ENCODE measurements at places on chromosomes 7 and 10.
A peak's percentile ranks its signal among the peaks of the same experiment; 100 is the strongest.

GRCh38 chr10:14598809-14599764 is 175.6 kb downstream of the FAM107B start:
- DNase-seq = no peak

- no peak for DNase-seq
These were observed 83.6 kb downstream of the LRRN3 start for GRCh38 chr7:111174510-111174909.

GRCh38 chr7:107166736-107167426 is 1.9 kb upstream of the HBP1 start:
- no peak for DNase-seq

DNA sequence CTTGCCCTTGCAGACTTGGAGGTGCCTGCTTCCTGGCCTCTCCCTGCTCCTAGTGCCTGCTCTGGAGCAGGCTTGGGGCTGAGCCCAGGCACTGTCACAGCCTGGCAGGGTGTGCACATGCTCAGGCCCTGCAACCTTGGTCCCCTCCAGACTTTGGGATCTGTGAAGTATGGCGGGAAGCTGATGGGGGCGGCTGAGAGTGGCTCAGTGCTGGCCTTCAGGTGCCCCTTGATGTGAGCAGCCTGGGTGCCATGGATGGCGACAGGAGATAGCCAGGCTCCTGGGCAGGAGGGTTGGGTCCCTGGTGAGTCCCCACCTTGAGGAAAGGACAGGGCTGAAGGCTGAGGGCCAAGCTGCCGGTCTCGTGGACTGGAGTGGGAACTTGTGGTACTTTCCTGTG is 700.4 kb upstream of the KCND2 start:
- no peak for DNase-seq

- DNase-seq = no peak
These were observed 20.7 kb downstream of the IFIT3 start for GRCh38 chr10:89348481-89348880.

DNA sequence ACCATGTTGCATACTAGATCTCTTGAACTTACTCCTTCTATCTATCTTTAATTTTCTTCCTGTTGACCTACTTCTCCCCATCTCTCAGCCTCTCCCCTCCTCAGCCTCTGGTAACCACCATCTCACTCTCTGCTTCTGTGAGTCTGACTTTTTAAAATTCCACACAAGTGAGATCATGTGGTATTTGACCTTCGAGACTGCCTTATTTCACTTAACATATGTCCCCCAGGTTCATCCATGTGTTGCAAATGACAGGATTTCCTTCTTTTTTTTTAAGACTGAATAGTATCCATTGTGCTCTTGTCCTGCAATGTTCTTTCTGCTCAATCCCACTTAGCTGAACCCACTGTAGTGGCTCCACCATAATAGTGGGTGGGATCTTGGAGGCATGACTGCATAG is 51.4 kb upstream of the DNAJC1 start:
- DNase-seq = no peak

DNA sequence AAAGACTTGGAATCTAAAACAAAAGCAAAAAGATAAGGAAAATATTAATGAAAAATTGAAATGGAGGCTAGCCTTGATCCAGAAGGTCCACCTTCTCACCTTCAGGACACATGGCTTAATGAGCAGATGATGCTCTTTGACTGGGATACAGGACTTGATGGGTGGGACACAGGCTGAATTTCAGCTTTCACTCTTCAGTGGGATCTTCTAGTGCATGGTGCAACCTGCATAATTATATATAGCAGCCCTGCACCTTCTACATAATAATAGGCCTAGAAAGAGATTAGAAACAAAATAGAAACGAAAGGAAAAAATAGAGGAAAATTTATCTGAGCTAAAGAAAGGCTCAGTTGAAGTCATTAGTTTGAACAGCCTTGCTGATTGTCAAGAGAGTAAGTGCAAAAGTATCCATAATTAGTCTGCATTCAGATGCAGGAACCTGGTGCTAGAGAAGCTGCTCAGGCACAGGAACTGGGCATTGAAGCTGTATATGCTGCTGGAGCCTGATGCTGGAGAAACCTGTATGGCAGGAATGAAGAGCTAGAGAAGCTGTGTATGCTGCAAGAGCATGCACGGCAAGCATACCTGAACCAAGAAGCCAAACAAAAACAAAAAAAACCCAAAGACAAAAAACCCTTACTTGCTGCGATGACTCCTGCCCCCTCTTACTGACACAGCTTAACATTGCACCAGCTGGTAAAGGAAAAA is 19.4 kb downstream of the MKLN1 start:
- DNase-seq = no peak

- no peak for DNase-seq
These were observed 178.6 kb upstream of the LRGUK start for GRCh38 chr7:133948588-133948987.

GRCh38 chr7:121160150-121161008 is 168.4 kb upstream of the WNT16 start:
- no peak for DNase-seq

DNA sequence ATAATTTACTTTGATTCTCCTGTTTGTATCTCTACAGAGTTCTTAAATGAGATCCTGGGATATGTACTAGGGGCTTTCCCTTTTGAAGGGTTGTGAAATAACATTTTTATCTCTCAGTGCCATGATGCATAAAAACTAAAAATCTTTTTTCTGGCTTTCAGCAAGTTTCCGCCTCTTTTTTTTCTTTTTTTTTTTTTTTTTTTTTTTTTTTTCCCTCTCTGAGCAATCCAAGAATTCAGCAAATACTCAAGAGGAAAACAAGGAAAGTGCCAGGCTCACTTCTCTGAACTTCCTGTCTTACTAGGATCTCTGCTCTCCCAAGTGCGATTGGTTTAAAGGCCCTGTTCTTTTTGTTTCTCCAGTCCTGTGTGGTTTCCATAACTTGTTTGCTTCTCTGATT is 79.9 kb downstream of the HYCC1 start:
- DNase-seq = no peak

DNA sequence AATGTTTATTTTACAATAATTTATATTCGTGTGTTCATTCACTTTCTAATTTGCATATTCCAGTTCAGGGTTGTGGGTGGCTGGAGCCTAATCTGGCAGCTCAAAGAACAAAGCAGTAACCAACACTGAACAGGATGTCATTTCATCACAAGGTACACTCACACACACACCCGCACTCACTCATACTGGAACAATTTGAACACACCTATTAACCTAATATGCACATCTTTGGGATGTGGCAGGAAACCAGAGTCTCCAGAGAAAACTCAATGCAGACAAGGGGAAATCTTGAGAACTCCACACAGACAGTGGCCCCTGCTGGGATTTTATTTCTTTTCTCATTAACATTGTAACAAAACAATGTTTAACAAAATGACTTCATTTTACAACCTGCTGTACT is 97.4 kb downstream of the TWIST1 start:
- no peak for DNase-seq

- DNase-seq = no peak
These were observed 26.2 kb downstream of the PWWP2B start for GRCh38 chr10:132422903-132423825.

DNA sequence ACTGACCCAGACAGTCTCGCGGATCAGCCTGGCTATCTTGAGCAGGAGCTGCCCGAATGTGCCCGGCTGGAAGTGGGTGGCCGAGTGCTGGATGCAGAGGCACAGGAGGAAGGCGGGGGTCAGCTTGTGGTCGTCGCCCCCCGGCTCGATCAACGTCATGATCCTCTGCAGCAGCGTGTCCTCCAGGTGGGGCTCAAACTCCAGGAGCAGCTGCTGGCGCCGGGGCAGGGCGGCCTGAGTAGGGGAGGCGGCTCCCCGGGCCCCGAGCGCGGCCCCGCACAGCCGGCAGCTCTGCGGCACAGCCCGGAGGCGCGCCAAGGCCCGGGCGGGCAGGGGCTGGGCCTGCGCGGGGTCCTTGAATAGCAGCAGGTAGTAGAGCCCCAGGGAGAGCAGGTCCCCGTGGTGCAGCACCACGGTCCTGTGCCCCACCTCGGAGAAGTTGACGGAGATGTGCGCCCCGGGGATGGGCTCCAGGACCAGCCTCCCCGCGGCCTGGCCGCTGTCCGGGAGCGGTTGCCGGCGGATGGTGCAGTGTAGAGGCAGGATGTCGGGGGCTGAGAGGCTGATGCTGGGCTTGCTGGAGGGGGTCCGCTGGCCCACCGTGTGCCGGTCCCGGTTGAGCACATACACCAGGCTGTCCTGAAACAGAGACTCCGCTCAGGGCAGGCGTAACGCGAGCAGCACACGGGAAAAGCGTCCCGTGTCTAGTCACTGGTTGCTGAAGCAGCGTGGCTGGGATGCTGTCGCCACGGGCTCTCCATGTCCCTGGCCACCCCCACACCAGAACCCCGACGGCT is 27.0 kb downstream of the PAPOLB start:
- no peak for DNase-seq

- no peak for DNase-seq
These were observed 91.2 kb upstream of the WNT16 start for GRCh38 chr7:121237601-121238000.

GRCh38 chr10:69734797-69735468 is 66.8 kb upstream of the COL13A1 start:
- no peak for DNase-seq

GRCh38 chr7:131111081-131111576 is 216.5 kb upstream of the MKLN1 start:
- no peak for DNase-seq

DNA sequence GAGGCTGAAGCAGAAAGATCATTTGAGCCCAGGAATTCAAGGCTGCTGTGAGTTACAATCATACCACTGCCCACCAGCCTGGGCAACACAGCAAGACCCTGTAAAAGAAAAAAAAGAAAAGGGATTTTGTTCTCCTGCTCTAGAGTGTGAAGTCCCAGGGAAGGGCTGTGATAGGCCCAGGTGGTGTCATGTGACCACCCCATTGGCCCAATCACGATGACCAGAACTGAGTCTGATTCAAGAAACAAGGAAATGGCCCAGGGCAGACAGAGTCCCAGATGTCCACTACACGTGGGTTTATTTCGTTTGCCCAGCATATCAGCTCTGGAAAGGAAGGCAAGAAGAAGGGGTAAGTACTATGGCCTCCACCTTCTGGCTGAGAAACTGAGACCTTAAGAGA is 81.3 kb upstream of the CUX1 start:
- no peak for DNase-seq

DNA sequence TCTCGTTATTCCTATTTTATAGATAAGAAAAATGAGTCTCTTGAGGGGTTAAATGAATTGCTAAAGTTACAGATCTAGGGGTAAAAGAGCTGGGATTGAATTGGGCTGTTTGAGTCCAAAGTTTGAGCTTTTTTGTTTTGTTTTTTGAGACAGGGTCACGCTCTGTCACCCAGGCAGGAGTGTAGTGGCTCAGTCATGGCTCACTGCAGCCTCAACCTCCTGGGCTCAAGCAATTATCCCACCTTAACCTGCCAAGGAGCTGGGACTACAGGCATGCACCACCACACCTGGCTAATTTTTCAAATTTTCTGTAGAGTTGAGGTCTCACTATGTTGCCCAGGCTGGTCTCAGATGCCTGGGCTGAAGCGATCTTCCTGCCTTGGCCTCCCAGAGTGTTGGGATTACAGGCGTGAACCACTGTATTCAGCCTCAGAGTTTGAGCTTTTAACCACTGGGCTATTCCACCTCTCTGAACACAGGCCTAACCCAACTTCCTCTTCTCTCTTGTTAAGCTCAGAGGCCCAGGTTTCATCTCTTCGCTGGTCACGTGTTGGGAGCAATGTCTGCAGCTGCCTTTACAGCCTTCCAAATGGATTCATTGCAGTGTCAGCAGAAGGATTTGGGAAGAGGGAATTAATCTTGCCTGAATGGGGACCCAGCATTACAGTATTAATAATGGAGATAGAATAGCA is 8.0 kb downstream of the SUFU start:
- DNase-seq = no peak

DNA sequence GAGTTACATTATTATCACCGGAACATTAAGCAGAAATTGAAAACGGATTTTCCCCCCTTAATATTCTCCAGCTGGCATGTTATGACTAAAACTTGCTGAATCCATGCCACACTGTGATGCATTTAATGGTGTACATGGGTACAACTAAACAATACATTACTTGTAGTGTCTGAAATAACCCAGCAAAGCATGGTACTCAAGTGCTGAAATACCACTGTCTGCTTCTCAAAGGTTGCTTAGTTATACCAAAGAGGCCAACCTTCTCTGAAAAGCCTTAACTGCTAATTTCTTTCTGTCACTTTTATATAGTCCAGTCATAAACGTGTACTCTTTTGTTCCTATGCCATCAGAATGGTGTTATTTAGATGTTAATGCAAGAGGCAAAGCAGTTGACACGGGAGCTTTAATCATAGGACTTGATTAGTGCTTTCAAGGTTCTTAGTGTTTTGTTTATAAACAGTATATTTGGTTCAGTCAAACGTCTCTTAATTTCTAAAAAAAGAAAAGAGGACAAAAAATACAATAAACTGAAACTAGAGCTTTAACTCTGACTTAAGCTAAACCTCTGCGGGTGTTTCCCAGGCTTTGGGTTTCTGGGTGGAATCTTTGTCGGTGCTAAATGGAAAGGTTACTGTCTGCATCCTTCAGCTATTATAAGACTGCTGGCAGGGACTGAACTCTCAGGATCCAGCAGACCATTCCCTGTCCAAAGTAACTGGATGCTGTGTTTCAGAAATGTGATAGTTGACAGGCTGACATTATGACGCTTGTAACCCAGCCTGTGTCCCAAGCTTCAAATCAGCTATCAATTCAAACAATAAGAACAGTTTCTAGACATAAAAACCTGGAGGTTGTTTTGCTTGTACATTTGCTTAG is 202.6 kb downstream of the PPP1R3A start:
- DNase-seq = no peak

DNA sequence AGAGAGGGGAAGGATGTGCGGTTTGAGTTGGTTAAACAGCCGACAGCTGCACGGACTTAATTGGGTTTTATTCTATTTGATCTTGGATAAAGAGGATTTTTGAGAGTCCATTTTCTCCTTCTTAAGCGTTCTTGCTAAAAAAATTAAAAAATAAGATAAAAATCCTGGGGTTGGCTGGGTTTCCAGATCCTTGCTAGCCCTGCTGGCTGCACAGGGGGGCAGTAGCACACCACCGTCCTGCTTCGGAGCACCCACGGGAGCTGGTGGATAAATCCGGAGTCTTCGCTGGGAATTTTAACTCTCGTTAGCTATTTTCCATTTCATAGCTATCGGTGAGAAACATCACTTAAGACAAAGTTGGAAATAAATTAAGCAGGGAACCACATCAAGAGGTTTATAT is 792.0 kb downstream of the TYW1 start:
- no peak for DNase-seq

DNA sequence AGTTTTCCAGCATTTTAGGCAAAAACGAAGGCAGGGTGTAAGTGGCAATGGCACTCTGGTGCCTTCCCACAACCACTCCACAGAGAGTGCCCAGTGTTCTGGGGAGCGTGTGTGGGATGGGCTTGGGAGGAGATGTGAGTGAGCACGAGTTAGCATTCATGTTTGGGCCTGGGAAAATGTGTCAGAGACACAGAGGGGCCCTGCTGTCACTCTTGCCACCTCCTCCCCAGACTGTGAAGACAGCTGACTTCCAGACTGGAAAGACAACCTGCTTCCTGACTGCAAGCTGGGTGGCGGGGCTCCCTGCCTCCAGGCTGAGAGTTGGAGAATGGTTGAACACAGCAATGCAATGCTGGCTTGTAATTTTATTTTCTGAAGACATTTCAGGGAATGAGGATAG is 454.5 kb upstream of the ZMIZ1 start:
- DNase-seq = no peak

- DNase-seq = peak; percentile 59
These were observed 566 bp downstream of the MAD1L1 start for GRCh38 chr7:2231992-2232765.

GRCh38 chr10:3672220-3672619 is 112.8 kb downstream of the KLF6 start:
- DNase-seq = no peak
